Activated T-cell treated with anti-CD3 and anti-CD28 coated beads, Interleukin-2, amount 50 U/mL, for 48 hours (primary cell): ENCODE measurements at places on chromosomes 12 and 14.

GRCh38 chr14:35482994-35483515 lies 50.9 kb upstream of the INSM2 start:
- no peak for DNase-seq

DNA sequence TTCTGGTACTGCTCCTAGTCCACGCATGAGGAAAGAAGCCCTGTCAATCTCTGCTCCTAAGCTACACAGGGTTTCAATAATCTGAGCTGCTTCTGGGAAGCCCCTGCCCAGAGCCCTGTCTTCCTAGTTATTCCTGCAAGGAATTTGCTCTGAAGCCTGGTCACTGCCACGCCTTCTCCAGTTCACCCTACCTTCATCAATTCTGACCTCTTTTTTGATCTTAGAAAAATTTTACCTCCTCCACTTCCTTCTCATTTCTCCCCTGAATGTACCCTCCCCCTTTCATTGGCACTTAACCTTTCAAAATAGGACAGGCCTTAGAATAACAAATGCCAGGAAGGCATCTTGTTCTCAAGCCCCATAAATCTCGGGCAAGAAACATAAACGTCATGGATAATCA lies 14.9 kb upstream of the LRRK2 start:
- DNase-seq: no peak

DNA sequence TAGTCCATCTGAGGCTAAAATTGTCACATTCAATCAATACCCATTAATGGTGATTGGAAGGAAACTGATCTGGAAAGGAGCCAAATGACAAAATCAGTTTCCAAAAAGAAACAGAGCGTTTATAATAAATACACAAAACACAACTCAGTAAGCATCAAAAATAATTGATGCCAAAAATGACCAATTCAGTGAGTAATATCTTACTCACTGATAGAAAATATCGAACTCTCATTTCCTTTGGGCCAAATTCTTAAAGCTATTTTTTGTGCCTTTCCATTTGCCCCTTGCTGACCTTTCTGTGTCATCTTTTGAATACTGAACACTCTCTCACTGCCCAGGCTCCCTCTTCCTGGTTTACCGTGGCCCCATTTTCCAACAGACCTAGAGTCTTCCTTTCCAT lies 22.5 kb upstream of the ATP2B1 start:
- DNase-seq: no peak

- no peak for DNase-seq
These were observed 115.4 kb upstream of the KRAS start for GRCh38 chr12:25366122-25366521.

GRCh38 chr12:98754095-98754494 lies 109.0 kb downstream of the APAF1 start:
- DNase-seq: peak; percentile 53

- peak; percentile 82 for DNase-seq
These were observed 311.8 kb upstream of the AMIGO2 start for GRCh38 chr12:47391566-47391965.

- DNase-seq: peak; percentile 17
These were observed at the start of gene GRIN2B for GRCh38 chr12:13981296-13981962. GRIN2B (minus strand) TSS chr12:13981602; CDS start chr12:13866208, 115,394 bp downstream.

DNA sequence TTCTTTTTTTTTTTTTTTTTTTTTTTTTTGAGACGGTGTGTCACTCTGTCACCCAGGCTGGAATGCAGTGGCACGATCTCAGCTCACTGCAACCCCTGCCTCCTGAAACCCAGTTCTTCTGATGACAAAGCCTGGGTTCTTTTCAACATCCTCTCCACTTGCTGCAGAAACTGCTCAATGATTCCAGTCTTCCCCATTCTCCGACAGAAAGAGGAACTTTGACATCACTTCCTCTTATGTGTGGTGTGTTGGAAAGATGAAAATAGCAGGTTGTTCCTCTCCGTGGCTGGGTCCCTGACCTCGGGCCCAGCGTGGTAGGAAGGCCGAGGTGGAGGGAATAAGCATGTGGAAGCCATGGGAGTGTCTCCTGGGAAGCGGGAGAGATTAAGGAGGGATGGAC lies 198.4 kb downstream of the PHETA1 start:
- no peak for DNase-seq

DNA sequence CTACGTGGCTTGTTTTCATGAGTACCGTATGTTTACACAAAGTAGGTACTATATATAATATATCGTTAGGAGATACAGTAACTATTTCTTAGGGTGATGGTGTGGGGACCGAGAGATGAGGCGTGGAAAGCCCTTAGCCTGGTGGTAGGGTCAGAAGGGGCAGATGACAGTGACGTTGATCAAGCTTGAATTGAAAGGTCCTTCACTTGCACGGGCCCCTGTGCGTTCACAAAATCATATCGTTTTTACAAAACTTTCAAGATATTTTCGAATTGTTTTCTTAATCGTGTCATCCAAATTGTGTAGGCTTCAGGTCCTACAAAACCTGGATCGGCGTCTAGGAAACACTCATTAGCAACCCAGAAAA lies 881 bp upstream of the SOS2 start:
- no peak for DNase-seq

- DNase-seq: peak; percentile 88
These were observed 10.0 kb upstream of the SMARCD1 start for GRCh38 chr12:50074936-50075807.

- DNase-seq: no peak
These were observed 109.3 kb upstream of the ETV6 start for GRCh38 chr12:11540156-11540555.

DNA sequence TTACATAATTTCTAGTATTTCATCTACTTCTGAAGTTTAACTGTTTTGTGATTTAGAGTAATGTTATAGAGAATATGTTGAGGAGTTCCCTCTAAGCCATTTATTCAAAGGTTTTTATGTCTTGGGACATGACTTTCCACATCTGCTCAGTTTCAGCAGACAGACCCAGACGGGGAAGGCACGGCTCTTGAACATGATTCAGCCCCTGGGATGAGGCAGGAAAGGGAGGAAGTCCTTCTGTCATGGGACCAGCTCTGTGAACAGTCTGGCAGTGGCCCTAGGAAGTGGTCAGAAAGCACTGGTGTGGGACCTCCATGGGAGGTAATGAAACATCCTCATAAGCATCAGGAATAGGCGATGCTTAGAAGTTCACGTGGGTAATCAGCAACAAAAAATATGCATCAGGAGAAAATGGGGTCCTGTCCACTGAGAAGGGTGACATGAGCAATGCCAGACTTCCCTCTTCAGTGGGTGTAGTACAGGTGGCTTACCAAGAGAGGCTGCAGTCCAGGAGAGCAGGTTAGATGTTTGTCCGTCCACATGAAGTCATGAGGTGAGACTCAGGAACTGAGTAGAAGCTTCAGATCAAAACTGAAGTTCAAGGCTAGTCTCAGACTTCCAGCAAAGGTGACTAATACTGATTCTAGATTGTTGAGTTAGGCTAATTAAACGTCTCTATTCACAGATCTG lies 248.5 kb downstream of the IPO8 start:
- no peak for DNase-seq

DNA sequence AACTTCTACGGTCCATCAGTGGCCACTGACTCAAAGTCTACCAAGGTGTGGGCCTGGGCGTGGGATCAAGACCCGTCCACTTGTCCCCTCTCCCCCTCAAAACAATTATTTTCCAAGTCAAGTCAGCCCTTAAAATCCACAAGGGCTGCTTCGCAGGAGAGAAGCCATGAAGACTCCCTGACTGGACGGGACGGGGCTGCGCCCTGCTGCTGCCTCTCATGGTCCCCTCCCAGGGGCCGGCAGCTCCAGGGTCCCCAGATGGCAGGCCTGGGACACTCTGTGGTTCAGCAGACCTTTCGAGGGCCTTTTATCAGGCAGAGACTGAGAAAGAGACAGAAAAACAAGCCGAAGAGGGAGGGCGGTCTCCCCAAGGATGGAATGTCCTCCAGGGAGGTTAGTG lies 10.8 kb downstream of the NGB start:
- no peak for DNase-seq

DNA sequence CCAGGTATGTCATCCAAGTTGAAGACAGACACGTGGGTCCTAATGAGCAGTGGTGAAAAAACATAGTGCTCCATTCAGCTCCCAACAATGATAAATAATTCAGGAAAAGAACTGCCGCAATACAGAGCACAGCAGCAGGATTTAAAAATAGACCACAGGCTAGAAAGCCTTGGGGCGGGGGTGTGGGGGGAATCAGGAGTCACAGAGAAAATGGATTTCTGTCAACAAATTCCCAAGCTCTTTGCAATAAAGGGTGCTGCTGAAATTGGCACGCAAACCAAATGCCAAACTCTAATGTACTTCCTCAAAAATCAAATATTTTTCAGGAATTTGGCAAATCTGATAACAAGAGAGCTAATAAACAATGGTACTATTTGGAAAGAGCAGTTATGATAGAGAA lies 58.6 kb downstream of the R3HDM2 start:
- DNase-seq: no peak

GRCh38 chr14:33675415-33676130 lies 275.3 kb downstream of the EGLN3 start:
- no peak for DNase-seq

DNA sequence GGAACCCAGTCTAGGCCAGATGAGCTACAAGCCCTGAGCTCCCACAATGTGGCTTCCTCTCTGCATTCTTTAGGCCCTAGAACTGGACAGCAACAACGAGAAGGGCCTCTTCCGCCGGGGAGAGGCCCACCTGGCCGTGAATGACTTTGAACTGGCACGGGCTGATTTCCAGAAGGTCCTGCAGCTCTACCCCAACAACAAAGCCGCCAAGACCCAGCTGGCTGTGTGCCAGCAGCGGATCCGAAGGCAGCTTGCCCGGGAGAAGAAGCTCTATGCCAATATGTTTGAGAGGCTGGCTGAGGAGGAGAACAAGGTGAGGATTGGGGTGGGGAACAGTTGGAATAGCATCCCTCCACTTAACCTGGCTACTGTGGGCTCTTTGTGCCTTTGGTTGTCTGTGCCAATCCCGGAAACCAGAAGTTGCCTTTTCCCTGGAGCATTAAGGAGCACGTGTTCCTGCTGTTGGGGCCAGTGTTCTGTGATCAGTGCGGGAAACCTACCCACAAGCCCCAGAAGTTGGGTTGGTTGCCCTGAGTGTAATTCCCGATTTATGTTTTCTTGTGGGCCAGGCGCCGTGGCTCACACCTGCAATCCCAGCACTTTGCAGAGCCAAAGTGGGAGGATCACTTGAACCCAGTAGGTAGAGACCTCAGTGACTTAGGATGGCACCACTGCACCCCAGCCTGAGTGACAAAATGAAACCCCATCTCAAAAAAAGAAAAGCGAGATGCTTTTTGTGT lies 6.4 kb downstream of the FKBP4 start:
- no peak for DNase-seq

DNA sequence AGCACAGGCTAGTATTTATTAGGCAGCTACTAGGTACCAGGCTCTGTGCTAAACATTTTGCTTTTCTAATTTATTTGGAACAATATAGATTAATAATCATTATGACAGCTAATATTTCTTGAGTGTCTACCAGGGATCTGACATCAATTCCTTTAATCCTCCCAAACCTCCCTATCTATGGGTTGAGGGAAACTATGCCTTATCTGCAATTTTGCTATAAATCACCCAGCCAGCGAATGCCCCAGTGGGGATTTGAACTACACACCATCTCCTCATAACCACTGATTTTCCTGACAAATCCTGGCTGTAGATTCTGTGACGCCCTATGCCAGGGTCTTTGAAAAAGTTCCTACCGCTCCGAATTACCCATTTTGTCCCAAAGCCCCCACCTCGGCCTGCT lies 21.4 kb upstream of the PLEKHG3 start:
- DNase-seq: no peak

DNA sequence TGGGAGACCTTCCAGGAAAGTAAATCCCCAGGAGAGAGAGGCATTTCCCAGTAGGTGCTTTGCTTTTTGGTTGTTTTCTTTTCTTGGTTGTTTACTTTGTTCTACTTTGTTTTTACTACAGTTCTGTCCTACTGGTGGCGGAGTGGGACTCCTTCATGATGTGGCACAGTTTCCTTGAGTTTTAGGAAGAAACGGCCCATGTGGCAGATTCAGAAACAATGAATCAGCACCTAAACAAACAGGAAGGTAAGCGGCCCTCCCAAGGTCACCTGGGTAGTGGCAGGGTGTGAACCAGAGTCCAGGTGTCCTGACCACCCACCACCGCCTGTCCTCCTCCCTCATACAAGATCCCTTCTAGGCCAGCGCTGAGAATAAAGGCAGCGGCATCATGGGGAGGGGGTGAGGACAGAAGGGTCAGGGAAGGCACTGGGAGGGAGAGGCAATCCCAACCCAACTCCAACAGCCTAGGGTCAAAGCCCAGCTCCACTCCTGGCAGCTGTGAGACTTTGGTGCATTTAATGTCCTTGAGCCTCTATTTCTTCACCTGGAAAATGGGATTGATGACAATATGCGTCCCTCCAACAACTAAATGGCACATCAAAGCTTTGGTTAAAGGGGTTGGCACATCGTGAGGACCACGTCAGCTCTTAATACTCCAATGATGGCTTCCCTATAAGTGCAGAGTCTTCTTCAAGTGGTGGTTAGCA lies 111.5 kb upstream of the BCL2L14 start:
- peak; percentile 39 for DNase-seq

GRCh38 chr14:104967386-104968152 lies 10.6 kb downstream of the AHNAK2 start:
- DNase-seq: no peak

DNA sequence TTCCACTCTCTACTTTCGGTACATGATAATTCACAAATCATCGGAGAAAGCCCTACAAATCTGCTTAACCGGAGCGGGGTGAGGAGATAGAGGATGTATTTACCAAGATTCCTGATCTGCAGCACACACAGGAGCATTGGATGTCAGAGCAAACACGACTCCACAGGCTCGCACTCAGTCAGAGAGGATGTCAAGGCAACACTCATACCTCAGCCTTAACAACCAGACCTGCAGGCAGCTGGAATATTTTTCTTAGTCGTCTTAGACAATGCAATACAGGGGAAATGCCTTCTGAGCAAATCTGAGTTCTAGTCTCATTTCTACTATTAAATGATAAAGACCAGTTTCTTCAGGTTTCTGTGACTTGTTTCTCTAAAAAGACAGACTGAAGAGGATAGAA lies 159.3 kb upstream of the CPNE8 start:
- no peak for DNase-seq

DNA sequence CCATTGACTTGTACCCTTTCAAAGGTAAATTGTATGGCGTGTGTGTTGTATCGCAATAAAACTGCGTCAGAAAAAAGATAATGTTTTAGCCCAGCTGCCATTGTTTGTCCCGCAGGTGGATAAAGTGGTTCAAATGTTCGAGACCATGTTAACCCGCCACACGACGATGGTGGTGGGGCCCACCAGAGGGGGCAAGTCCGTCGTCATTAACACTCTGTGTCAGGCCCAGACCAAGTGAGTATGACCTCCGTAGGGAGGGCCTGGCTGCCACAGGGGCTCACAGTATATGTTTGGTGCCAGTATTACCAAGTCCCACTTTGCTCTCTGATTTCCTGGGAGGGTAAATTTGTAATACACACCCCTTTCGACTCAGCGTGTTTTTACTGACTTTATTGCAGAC lies 96.9 kb downstream of the DNAH10 start:
- no peak for DNase-seq
